ENCODE measurements at places on chromosomes 12 and 14.

DNA sequence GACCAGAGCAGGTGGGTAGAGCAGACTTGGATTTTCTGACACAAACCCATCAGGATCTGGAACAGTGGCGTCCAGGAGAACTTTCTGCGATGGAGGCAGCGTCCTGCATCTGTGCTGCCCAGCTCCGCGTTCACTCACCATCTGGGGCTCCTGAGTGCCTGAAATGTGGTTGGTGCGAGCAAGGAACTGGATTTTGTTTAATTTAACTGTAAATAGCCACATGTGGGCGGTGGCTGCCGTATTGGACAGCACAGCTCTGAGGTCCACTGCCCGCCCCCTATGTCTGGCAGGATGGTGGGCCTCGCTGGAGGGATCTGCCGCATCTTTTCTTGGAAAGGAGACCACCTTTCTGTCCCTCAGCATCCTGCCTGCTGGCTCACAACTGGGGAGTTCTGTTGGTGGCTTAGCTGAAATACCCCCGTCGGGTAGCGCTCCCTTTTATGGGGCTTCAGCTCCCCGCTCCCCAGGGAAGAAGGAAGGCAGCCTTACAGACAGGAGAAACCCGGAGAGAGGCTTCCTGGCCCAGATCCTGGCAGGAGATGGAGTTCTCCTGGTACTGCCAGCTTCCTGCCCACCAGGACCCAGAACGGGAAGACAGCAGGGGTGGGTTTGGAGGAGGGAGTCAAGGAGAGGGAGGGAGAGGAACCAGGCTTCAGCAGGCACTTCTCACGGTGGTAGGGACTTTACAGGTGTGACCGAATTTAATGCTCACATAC, 184.9 kb upstream of the PRMT8 start:
- DNase-seq, result no peak

GRCh38 chr12:13046964-13047363, 2.8 kb downstream of the FAM234B start:
- no peak for DNase-seq

GRCh38 chr12:52561880-52562449, 9.0 kb upstream of the KRT71 start:
- no peak for DNase-seq

DNA sequence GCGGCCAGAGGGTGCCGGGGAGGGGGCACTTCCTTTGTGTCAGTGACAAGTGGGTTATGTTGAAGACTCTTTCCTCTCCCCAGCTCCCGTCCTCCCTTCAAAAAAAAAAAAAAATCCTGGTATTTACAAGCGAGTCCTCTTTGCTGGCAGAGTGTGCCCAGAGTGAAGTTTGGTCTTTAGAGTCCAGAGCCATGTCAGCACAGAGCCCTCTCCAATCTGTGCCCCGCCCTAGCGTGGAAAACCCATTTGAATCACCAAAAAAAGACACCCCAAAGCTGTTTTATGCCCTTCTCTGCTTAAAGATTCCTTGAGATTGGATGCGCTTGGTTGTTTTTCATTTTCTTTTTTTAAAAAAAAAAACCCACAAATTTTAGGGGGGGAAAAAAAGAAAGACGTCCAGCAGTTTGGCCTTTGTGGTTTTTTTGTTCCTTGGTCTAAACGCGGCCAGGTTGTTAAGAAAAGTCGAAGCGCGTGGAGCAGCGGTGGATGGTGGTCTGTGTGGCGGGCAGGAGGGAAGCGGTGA, 3.3 kb downstream of the NKX2-1 start:
- DNase-seq, result no peak

GRCh38 chr12:49868952-49869815, 26.3 kb upstream of the BCDIN3D start:
- peak; percentile 80 for DNase-seq

DNA sequence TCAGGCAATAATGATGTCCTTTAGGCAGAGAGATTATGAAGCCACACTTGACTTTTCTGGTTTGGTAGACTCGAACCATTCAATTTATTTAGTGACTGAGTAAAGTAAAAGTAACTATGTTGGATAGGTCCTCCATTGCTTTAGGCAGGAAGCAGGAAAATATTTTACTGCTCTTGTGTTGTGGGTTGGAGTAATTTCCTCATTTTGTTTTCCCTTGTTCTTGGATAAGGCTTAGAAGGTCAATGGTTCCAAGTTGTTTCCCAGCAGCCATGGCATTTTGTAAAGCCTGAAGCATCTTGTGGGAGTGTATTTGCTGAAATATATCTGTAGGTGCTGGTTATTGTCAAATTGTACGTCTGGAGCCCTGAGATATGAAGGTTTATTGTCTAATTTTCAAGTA, 161.2 kb upstream of the SLC38A2 start:
- no peak for DNase-seq
